H54 (cell line): ENCODE measurements at places on chromosomes 3 and 15.

DNA sequence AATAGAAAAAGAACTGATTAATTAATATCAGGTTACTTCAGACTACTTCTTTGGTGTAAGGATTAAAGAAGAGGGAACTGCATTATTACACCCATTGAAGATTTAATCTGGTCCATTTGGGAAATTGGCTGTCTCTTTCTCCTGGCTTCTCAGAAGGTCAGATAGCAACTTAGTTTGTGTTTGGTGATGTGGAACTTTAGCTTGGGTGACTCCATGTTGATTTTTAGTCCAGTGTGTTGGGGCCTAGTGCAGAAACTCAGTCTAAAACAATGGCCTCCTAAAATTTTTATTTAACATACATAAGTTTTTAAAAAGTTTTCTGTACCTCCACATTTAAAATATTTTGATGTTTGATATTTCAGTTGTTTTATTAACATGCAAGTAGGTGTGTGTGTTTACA is 27.6 kb upstream of the GPD1L start:
- DNase-seq = no peak

DNA sequence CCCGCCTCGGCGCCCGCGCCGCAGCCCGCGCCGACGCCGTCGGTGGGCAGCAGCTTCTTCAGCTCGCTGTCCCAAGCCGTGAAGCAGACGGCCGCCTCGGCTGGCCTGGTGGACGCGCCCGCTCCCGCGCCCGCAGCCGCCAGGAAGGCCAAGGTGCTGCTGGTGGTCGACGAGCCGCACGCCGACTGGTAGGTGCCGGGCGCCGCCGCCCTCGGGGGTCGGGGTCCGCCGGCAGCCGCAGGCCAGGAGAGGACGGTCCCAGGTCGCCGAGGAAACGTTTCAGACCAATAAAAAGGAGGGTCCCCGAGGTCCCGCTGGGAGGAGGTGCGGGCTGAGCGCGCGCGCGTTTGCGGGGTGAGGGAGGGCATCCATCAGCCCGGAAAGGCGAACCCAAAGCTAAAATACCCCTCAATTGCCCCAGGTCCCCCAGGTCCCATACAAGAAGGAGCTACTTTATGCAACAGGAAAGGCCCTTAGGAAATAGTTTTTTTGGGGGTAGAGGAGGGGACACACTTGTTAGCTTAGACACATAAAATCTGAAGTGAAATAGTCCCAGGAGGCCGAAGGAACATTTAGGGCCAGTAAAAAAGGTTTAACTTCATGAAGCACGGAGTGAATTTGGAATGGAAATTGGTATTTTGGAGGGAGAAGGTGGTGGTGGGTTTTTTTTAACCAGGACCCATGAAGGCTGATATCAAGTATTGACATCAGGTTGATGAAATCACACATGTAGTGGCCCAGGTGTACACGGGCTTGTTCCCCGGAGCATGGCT is 739 bp downstream of the SYN2 start:
- no peak for DNase-seq

DNA sequence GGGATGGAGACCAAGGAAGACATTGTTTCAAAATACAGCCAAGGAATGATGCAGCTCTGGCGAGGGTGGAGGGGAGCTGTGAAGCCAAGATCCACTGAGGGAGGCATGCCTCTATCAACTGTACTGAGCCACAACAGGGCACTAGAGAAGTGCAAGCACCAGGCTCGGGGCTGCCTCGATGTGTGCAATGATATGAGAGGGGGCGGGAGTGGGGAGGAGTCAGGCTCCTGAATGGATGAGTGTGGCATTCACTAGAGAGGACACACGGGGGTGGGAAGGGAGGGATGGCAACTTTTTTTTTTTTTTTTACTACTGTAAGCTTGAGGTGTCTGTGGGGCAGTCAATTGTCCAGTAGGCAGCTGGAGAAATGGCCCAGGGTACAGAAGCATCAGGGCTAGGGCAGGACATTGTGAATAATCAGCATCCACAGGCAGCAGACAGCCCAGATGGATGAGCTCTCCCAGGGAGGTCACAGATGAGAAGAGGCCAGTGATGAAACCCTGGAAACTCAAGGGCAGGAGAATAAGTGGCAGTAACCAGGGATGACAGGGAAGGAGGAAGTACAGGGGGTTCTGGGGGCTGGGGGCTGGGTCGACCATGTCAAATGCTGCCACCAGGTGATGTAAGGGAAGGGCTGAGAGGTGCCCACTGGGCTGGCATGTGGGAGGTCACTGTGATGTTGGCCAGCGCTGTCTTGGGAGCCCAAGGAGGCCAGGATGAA is 5.9 kb downstream of the STOML1 start:
- no peak for DNase-seq

- no peak for DNase-seq
Measured at GRCh38 chr15:92629975-92630626, 25.5 kb downstream of the FAM174B start.

- DNase-seq = no peak
Measured at GRCh38 chr3:156938724-156939123, 112.6 kb downstream of the LEKR1 start.

- DNase-seq = no peak
Measured at GRCh38 chr3:136385457-136385856, 135.3 kb downstream of the PCCB start.

DNA sequence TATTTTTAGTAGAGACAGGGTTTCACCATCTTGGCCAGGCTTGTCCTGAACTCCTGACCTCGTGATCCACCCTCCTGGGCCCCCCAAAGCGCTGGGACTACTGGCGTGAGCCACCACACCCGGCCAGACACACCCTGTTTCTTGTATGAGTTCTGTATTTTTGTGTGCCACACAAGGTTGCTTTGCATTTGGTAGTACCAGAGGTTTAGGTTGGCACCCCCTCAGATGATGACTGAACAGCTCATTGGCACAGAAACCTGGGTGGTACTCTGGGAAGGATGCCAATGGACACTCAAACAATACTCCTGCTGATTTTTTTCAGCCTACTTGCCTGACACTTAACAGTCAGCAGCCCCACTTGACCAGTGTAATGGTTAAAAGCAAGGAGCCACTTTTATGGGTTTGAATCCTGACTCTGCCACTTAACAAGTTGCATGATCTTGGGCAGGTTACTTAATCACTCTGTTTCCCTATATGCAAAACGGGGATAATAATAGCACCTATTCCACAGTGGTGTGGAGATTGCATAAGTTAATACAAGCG is 39.2 kb upstream of the BCL2A1 start:
- DNase-seq = peak; percentile 30

- DNase-seq = no peak
Measured at GRCh38 chr3:28949580-28949979, 331.3 kb upstream of the RBMS3 start.

GRCh38 chr3:12294885-12295580 is 6.2 kb downstream of the PPARG start:
- peak; percentile 50 for DNase-seq

- no peak for DNase-seq
Measured at GRCh38 chr3:196350067-196350466, 11.9 kb upstream of the TM4SF19 start.

- DNase-seq = peak; percentile 73
Measured at GRCh38 chr15:35293353-35294130, 208.4 kb upstream of the NANOGP8 start.

DNA sequence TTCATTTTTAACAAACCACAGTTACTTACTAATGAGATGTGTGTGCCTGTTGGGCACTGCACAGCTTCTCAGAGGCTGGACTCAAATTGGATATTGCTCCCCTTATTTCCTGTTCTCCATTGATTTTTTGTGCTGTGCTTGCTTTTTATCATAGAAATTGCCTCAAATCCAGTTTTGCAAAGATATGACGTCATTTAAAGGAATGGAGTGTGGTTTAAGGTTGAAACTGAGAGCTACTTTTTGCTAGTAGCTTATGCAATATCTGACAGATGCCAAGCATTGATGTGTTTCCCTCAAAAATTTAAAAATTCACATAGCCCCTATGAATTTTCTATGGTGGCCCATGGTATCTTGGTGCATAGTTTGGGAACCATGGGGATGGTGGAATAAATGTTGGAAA is 67.7 kb upstream of the ROPN1 start:
- no peak for DNase-seq

DNA sequence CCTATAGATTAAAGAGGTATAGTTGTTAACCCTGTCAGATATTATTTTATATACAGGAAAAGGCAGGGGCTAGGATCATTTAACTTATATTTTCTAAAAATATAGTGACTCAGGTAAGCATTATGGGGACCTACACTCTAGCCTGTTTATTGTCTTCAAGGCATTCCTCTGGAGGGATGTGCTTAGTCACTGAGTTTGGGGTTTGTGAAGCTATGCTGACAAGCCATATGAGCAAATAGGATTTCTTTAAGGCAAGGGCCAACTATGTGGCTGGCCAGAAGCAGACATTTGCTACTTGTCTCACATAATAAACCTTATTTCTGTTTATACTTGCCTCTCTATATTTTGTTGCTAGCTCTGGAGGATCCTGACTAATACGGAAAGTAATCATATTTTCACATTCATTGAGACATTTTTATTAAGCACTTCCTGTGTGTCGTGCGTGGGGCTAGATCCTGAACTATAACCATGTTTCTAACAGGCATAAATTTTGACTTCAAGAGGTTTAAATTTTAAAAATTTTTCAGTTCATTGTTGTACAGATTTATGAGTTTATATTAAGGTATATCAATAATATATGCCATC is 153.4 kb downstream of the OTOL1 start:
- no peak for DNase-seq

DNA sequence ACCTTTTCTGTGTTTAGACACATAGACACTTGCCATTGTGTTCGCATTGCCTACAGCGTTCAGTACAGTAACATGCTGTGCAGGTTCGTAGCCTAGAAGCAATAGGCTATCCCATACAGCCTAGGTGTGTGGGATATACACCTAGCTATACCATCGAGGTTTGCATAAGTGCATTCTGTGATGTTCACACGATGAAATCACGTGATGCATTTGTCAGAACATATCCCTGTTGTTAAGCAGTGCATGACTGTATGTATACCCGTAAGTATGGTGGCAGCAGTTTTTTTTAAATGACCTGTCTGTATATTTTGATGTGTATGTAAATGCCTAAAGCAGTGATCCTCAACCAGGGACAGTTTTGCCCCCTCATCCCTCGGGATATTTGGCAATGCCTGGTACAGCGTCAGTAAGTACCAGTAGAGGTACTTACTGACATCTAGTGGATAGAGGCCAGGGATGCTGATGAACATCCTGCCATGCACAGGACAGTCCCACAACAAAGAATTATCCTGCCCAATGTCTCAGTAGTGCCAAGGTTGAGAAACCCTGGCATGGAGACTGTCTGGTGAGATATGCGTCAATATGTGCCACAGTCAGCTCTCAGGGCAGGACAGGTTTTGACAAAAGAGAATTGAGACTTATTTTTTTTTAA is 129.1 kb downstream of the HCN4 start:
- DNase-seq = no peak

- no peak for DNase-seq
Measured at GRCh38 chr3:71177375-71177774, 406.2 kb downstream of the FOXP1 start.

- no peak for DNase-seq
Measured at GRCh38 chr15:73937296-73937695, 11.0 kb downstream of the LOXL1 start.

DNA sequence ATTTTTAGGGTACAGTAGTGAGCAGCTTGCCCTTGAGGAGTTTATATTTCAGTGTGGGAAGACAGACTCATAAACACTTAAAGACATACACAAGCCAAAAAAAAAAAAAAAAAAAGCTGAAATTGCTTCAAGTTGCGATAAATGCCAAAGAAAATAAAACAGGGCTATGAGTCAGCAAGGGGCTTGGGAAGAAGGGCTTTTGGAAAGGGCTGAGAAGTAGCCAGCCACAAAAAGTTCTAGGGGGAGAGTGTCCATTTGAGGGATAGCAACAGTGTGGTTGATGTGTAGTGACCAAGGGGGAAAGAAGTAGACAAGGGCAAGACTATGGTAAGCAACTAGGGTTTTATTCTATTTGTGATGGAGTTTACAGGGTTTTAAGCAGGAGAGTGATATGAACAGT is 185.5 kb downstream of the ADAMTS9 start:
- DNase-seq = no peak

DNA sequence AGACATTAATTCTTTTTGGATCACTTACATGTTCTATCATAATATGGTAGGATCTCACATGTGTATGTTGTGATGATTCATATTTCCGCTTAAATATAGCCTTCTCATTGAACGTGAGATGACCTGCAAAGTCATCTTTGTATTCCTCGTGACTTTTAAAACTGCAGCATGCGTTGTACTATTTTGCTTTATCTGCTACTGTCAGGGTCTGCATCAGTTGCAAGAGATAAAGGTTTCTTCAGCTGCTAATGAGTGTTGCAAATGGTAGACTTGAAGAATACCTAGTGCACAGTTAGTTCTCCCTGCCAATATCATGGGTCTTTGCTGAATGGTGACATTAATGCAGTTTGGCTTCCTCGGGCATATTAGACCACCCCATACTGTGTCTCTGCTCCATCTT is 31.8 kb downstream of the REC114 start:
- no peak for DNase-seq
